Upper lobe of right lung (tissue), 1 donor: ENCODE measurements at places on chromosomes 12 and 14. TPM values are rescaled to one million over a fixed set of nuclear protein-coding genes. Genes with fewer than 3 reads are reported as not detected.

TAS2R43 gene
- total RNA-seq, result not detected

- peaks cover 55% of the 10 kb centered on the region for H3K4me1 ChIP-seq
- DNase-seq, result peak; percentile 90
- peak within 1 kb of the TSS; percentile 92 for H3K27ac ChIP-seq
- no peaks in the 10 kb centered on the region for H3K36me3 ChIP-seq
- H3K4me3 ChIP-seq, result peak within 1 kb of the TSS; percentile 84
Observed at GRCh38 chr12:6927379-6928021, at the start of gene ATN1. Gene ATN1 (plus strand): TSS chr12:6927959. CDS start chr12:6934002, 6,043 bp downstream.

RNASE7 gene
- not detected for total RNA-seq

KRT85 gene
- not detected for total RNA-seq

- no peak overlapping the region for H3K4me3 ChIP-seq
- no peak overlapping the region for H3K27ac ChIP-seq
- no peaks in the 10 kb centered on the region for H3K4me1 ChIP-seq
- H3K36me3 ChIP-seq, result no peaks in the 10 kb centered on the region
- no peak for DNase-seq
Observed at GRCh38 chr12:19209661-19210060, 80.1 kb downstream of the PLEKHA5 start.

DNA sequence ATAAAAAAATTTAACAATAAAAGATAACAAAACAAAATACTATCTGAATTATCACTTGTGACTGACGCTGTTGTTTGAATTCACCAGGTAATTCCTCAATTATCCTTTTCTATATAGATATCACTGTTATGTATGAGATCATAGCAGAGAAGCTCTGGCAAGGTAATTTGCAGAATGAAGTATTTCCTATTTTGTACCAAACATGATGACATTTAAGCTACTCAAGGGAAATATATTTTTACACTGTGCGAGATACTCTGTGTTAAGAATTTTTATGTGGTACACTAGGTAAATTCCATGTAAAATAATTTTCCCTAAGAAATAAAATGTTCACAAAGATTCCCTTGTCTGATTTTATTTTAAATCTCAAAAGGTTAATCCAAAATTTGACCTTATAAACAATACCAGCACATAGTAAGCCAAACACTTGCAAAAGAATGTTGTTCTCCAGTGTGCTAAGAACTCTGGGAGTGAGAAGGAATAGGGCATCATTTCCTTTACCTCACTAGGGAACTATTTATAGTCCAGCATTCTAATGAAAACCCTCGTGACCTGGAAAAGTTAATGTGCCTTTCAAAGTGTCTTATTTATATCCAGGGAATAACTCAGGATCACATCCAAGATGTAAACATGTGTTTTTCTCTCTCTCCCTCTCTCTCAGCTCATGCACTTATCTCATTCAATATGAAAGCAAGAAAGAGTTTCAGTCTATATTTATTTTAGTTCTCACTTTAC is 115.2 kb upstream of the RAP1B start:
- H3K36me3 ChIP-seq, result no peaks in the 10 kb centered on the region

DNA sequence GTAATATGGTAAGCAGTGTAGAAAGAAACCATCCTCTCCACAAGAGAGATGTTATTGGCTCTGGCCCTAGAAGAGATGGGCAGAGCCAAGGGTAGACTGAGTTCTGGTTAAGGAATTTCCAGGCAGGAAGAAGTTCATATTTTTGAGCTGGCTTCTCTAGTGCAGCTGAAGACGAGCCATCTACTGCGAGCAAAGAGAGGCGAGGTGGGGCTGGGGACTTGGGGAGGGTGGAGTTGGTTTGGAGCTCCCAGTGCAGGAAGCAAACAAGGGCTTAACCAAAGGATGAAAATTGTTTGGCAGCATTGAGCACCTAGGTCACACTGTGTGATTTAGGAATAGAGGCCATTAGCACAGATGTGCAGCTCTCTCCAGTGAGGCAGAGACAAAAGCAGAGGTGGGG is 239.6 kb downstream of the ZFP36L1 start:
- peaks cover 46% of the 10 kb centered on the region for H3K4me1 ChIP-seq
- H3K27ac ChIP-seq, result peak overlapping the region; percentile 7
- no peaks in the 10 kb centered on the region for H3K36me3 ChIP-seq
- H3K27me3 ChIP-seq, result no peaks in the 10 kb centered on the region
- DNase-seq, result no peak
